ENCODE measurements at places on chromosomes 4 and X.

DNA sequence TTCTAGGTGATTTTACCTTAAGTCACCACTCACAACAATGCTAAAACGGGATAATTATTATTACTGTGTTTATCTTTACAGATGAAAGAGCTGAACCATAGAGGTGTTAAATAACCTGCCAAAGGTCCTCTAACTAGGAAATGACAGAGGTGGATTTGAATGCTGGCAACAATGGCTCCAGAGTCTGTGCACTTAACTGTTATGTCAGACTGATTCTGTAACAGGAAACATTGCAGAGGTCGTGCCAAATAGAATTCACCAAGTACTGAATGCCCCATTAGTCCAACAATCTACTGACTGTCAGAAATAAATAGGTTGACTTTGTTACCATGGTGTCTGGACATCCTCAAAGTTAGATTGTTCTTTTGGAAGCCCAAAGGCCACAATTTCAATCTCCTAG lies 20.9 kb upstream of the USP27X start:
- DNase-seq = no peak

GRCh38 chr4:40316333-40316781 lies 18.8 kb upstream of the CHRNA9 start:
- no peak for DNase-seq

GRCh38 chr4:26779674-26780073 lies 81.0 kb upstream of the STIM2 start:
- DNase-seq = no peak

GRCh38 chr4:78512357-78512920 lies 39.1 kb upstream of the ANXA3 start:
- no peak for DNase-seq

- no peak for DNase-seq
Observed at GRCh38 chrX:39532761-39533160, 565.0 kb downstream of the BCOR start.

- DNase-seq = no peak
Observed at GRCh38 chr4:40552536-40552935, 77.1 kb downstream of the RBM47 start.

DNA sequence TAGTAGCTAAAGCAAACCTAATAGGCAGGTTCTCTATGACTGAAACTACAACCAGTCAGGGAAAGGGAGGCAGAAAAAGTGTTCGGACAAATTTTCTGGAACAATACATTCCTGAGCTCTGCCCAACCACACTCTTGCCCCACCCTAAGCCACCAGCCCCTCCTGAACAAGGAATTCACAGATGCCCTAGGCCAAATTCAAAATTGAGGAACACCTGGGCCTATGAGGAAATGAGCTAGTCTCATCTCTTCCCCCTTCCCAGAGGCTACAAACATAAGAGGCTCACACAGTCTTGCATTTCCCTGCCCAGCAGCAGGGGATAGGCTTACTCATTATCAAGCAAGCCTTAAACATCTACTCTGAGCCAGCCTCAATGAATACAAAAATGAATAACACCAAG lies 284.7 kb downstream of the ZNF674 start:
- no peak for DNase-seq

DNA sequence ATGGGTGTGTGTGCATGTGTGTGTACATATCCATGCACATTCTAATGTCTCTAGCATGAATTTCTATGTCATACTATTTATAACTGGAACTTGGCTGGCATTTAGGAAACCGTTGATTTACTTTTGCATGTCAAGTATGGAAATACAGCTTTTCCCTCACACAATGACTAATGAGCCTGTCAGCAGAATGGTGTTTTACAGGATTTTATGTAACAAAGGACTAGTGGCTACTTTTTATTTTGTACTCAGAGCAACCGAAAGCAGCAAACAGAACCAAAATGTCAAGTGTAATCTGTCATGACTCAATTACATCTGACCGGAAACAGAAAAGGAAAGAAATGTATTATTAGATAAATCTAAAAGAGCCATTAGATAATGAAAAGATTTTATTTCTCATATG lies 1911.5 kb upstream of the AGA start:
- DNase-seq = no peak

- no peak for DNase-seq
Observed at GRCh38 chr4:109574931-109575804, 15.1 kb downstream of the MCUB start.

DNA sequence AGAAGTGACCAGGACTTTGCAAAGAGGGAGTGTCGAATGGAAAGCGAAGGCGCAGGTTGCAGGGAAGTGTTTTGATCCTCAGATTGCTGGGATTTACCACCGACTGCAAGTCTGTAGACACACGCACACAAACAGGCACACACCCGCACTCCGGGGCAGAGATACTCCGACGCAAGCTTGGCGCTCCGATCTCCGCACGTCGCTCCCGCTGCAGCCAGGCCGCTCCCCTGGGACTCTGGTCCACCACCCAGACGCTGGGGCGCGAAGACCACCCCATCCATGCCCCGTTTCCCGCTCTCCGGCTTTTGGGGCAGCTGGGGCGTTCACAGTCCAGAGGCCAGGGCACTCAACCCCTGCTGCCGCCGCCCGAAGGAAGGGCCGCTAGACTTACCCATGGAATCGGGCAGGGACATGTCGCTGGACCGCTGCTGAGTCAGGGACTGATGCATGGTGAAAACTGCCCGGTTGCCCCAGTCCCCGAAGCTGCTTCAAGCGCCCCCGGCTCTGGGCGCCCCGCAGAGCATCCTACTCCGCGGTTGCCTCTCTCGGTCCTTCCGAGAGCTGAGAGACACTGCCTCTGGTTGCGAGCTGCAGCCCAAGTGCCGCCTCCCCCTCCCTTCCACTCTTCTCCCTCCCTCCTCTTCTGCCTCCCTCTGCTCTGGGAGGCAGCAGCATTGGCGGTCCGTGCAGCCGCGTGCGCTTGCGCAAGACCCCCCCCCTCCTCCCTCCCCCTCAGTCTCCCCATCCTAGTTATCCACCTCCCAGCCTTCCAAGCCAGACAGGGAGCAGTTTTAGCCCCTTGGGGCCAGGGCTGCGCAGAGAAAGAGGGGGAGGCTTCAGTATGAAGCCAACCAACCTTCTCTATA lies at the start of gene TMEM255A:
TMEM255A (minus strand) TSS at position 601 of the 866 bp plus-strand sequence; CDS start at position 449, 152 bp downstream.
- DNase-seq = no peak

- DNase-seq = no peak
Observed at GRCh38 chr4:165351359-165352130, 24.1 kb downstream of the MSMO1 start.
